ENCODE measurements at places on chromosomes 3 and 15. TPM values are rescaled to one million over a fixed set of nuclear protein-coding genes. Genes with fewer than 3 reads are reported as not detected.

Gene GOLGA8J
- total RNA-seq, result 0.80 TPM

Gene CCDC39
- total RNA-seq, result not detected

Gene CLEC3B
- 0.45 TPM for total RNA-seq

Gene BCHE
- not detected for total RNA-seq

Gene PEX11A
- 3.7 TPM for total RNA-seq

Gene KLHL18
- 23.5 TPM for total RNA-seq

Gene PIK3CA
- 23.0 TPM for total RNA-seq

Gene FAM162A
- 122 TPM for total RNA-seq

Gene SHF
- total RNA-seq, result 2.1 TPM

Gene MUC4
- 0.06 TPM for total RNA-seq

Gene SLC28A1
- not detected for total RNA-seq

Gene RAD51
- 52.4 TPM for total RNA-seq

Gene TRIP4
- 23.7 TPM for total RNA-seq

Gene SH3BP5
- 12.7 TPM for total RNA-seq

Gene PPP1R14D
- not detected for total RNA-seq

Gene SLC12A1
- not detected for total RNA-seq
